ENCODE measurements at places on chromosomes 6 and 20.
A peak's percentile ranks its signal among the peaks of the same experiment; 100 is the strongest.

GRCh38 chr20:49248301-49248700 lies 29.1 kb downstream of the DDX27 start:
- no peak for DNase-seq

DNA sequence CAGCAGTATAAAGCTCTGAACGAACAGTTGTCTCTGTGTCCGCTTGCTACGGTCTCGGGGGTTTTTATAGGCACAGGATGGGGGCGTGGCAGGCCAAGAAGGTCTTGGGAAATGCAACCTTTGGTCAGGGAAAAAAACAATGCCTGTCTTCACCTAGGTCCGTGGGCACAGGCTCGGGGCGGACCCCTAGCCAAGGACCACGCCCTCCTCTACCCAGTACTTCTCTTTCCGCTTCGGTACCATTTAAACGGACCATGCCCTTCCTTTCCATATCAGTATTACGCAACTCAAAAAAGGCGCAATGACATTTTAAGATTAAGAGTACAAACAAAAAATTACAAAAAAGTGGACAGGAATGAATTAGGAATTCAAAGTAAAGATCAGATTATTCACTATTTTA lies 44.3 kb upstream of the SLC17A4 start:
- no peak for DNase-seq

GRCh38 chr6:159687341-159687740 lies 5.7 kb downstream of the SOD2 start:
- DNase-seq: no peak

- DNase-seq: no peak
Measured at GRCh38 chr6:125750692-125751333, 1.4 kb downstream of the HEY2 start.

DNA sequence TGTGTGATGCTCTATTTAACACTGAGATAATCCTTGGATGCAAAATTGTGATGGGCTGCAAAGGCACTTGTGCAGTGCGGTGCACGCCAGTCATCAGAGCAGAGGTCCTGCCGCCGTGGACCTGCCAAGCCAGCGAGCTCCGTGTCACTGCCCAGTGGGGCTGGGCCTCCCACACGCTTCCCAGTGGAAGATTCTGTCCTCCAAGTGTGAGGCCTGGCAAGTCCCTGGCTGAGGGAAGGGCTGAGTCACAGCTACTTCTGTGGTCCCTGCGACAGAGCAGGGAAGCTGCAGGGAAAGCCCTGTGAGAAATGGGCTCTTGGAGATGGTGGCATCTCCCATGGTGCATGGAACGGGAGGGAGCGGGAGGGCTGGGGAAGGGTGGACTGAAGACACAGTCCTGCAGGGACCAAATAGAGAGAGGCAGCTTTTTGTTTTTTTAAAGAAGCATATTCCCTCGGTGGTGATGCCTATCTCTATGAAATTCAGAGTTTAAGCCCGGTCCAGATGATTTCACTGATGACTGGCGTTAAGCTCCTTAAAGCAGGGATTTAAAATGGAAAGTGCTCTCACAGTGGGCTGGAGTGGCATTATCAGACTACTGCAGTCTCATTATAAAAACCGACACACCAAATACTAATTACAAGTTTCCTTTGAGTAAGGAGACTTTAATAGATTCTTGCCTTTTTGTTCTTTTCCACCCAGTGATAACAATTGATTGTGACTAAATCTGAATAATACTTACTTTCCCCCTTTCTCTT lies 413.7 kb downstream of the QKI start:
- DNase-seq: no peak

DNA sequence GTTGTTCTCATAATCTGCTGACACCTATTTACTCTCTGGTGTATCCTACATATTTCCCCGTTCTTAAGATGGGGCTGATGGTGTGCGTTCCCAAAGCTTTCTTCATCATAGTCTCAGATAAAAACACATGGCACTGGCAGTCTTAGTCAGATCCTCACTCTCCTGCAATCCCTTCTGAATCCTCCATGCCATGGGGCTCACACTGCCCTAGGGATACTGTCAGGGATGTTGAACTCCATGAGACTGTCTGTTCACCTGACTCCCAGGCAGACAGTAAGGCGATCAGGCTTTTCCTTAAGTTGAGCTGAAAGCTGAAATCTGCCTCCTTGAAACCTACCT lies 76.0 kb downstream of the SLX4IP start:
- DNase-seq: no peak

- DNase-seq: no peak
Measured at GRCh38 chr6:19754686-19755085, 82.5 kb upstream of the ID4 start.

GRCh38 chr6:166977621-166978525 lies 21.3 kb upstream of the CEP43 start:
- DNase-seq: no peak

DNA sequence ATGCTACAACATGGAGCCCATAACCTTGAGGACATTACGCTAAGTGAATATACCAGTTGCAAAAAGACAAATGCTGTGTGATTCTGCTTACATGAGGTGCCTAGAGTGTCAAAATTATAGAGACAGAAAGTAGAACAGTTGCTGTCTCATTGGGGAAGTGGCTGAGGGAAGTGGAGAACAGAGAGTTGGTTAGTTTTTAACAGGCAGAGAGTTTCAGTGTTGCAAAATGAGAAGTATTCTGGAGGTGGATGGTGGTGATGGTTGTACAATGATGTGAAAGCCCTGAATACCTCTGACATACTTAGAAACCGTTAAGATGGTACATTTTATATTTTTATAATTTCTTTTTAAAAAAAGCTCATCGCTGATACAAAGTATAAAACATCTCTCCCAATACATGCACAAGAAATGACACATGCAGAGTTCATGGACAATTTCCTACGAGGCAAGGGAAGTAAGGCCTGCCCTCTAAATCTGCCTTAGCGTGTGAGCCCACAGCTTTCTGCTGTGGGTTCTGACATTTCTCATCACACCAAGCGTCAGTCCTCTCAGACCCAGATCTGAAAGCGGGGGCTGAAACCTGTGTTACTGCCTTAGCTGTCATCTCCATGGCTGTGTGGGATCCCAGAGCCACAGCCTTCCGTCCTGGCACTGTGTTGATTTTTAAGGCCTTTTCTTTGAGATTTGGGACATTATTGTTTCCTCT lies 126.0 kb downstream of the RNASET2 start:
- DNase-seq: peak; percentile 59

DNA sequence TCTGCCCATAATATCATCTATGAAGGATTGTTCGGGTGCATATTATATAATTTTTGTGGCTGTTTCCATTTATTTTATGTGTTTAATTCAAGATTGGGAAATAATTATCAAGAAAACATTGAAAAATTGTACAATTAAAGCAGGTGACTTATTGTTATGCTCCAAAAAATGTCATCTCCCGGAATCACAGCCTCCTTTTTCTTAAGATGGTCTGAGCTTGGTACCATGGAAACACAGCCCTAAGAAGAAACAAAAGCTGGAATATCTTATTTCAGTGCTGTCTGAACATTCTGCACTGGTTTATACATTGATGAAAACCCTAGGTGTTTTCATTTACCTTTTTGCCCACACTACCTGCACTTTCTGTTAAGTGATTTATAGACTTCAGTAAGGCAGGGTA lies 367.2 kb downstream of the ARHGAP18 start:
- DNase-seq: no peak

- no peak for DNase-seq
Measured at GRCh38 chr6:143079325-143079640, 18.6 kb downstream of the AIG1 start.

GRCh38 chr6:47267301-47267700 lies 42.4 kb downstream of the TNFRSF21 start:
- DNase-seq: no peak

- DNase-seq: no peak
Measured at GRCh38 chr20:47115694-47116093, 221.1 kb downstream of the EYA2 start.

GRCh38 chr20:46230801-46231282 lies 77.5 kb downstream of the CDH22 start:
- DNase-seq: no peak

- DNase-seq: no peak
Measured at GRCh38 chr20:60136645-60137401, 178.6 kb downstream of the CDH26 start.

- DNase-seq: no peak
Measured at GRCh38 chr6:105713474-105714118, 310.7 kb upstream of the PREP start.

DNA sequence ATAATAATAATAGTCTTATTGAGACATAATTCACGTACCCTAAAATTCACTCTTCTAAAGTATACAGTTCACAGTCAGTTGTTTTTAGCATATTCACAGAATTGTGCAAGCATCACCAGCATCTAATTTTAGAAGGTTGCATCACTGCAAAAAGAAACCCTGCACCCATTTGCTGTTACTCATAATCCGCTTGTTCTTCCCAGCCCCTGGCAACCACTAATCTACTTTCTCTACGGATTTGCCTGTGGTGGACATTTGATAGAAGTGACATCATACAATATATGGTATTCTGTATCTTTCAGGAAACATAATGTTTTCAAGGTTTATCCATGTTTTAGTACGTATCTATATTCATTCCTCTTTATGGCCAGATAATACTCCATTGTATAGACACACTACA lies 41.5 kb upstream of the FAM184A start:
- no peak for DNase-seq

- DNase-seq: peak; percentile 93
Measured at GRCh38 chr20:62678553-62678952, 30.1 kb upstream of the NTSR1 start.

DNA sequence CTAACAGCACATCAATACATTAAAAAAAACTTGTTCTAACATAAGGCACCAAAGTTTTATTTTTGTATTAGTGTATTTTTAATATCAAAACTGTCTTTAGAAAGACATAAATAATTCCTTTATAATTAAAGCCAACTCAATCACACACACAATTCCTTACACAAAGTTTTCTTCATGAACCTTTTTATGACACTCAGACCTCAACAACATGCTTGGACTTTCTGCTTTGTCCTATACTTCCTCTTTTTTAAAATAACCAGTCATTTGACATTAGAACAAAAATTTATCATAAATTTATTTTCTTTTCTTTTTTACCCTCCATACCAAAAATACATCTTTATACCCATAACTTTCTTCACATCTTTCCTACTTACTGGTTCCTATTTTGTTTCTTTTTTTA lies 292.0 kb upstream of the ARID1B start:
- DNase-seq: no peak

DNA sequence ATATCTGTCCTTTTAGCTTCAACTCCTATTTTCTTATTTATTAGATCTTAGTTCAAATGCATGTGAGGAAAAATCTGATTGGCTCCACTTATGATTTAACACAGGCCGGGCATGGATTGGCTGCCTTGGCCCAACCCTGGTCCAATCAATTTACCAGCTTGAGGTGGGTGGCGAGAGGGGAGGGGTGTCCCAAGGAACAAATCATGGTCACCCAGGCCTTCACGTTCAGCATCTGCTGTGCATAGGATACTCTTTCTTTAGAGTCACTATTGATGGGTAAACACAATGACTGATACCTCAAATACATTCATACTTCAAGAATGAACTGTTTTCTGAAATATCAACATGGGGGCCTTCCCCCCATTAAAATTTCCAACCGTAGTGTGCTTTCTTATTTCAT lies 14.9 kb upstream of the BACH2 start:
- no peak for DNase-seq

DNA sequence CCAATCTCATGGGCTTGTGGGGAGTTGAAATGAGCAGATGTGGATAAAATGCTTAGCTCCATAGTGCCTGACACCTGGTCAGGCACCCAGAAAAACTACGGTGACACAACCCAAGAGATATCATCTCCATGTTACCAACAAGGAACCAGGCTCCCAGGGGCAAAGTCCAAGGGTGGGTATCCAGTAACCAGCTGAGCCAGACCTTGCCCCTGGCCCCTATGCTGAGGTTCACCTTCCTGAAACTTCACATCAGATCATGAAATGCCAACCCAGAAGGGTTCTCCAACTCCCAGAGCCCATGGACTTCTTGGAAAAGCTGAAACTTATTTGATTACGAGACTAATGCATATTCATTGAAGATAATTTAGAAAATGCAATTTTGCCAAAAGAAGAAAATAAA lies 141.8 kb upstream of the KCNG1 start:
- DNase-seq: no peak

GRCh38 chr6:89708316-89708715 lies 69.8 kb upstream of the LYRM2 start:
- DNase-seq: no peak

DNA sequence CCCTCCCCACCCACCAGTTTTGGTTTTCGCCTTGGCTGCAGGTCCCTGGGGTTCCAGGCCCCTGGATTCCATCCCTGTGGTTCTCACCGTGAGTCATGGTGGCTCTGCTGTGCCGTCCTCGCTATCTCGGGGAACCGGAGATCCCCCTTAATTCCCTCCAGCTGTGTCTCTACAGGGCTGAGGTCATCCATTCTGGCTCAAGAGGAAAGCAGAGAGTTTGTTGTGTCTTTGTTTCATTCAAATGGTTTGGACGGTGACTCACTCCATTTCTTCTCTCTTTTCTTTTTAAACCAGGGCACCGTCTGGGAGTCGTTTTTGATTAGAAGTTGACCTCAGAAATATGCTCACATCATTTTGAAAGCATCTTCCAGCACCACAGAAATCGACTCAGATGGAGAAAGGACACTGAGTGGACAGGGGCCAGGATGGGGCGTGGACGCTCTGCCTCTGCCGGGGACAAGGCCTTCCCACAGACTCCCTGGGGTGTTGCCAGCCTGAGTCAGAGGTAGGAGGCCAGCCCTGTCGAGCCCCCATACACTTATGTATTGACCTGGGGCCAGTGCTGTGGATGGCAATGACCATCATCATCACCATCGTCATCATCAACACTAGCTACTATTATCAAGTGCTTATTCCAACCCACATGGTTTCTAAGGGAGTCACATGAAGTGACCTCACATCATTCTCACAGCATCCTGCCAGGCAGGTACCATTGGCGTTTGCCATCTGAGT lies 176.2 kb downstream of the NFATC2 start:
- DNase-seq: no peak

- DNase-seq: no peak
Measured at GRCh38 chr6:43089874-43090558, 13.9 kb downstream of the PTK7 start.

DNA sequence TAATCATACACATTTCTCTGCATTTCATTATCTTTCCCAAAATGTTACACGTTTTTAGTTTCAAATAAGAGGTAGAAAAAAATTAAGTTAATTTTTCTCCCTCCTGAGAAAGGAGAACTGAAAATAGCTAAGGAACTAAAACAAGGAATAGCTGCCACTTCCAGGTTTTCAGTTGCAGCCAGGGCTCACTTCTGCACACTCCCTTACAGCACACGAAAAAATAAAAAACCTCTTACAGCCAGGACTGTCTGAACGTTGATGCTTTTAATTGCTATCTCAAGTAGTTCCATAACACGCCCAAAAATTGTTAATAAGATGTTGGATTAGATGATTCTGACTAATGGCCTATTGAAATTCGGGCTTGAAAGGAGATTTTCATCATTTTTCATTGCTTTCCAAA lies 153.7 kb upstream of the THBS2 start:
- DNase-seq: no peak

Measured in HL-60 (cell line).